ENCODE measurements at places on chromosomes 12 and 14. TPM values are rescaled to one million over a fixed set of nuclear protein-coding genes. Genes with fewer than 3 reads are reported as not detected.

The OTUB2 gene
- 3.2 TPM for total RNA-seq

The LHX5 gene
- total RNA-seq = not detected

The RHEBL1 gene
- 4.3 TPM for total RNA-seq

The FAM222A gene
- 3.1 TPM for total RNA-seq

The TRPV4 gene
- not detected for total RNA-seq

The TMPRSS12 gene
- not detected for total RNA-seq

The SCNN1A gene
- 5.7 TPM for total RNA-seq

The GLRX5 gene
- 41.8 TPM for total RNA-seq

The CD69 gene
- total RNA-seq = 4.1 TPM

The IAPP gene
- total RNA-seq = not detected

The FBRSL1 gene
- 8.3 TPM for total RNA-seq

The LYSET gene
- total RNA-seq = 22.2 TPM

The SLCO1B3 gene
- not detected for total RNA-seq

The SYCP3 gene
- not detected for total RNA-seq

The CMA1 gene
- total RNA-seq = not detected

The AICDA gene
- 27.6 TPM for total RNA-seq

The CEBPE gene
- not detected for total RNA-seq

The PIANP gene
- total RNA-seq = not detected

The OR4L1 gene
- not detected for total RNA-seq

The HIGD1C gene
- not detected for total RNA-seq

The TAS2R43 gene
- total RNA-seq = not detected

The SLC16A7 gene
- 12.5 TPM for total RNA-seq

The CCDC175 gene
- not detected for total RNA-seq

The SYT1 gene
- 0.74 TPM for total RNA-seq

The DEPDC4 gene
- total RNA-seq = 2.0 TPM

The P2RX2 gene
- total RNA-seq = not detected

The FLRT2 gene
- total RNA-seq = 0.07 TPM

The TMEM52B gene
- total RNA-seq = not detected

The ANG gene
- 3.4 TPM for total RNA-seq

The KCNMB4 gene
- total RNA-seq = 4.9 TPM

The CACNB3 gene
- total RNA-seq = 27.9 TPM

The FAM181A gene
- not detected for total RNA-seq

The BCL11B gene
- total RNA-seq = not detected

The STAB2 gene
- total RNA-seq = not detected

The SLC10A1 gene
- total RNA-seq = not detected

The PRH2 gene
- total RNA-seq = not detected

The SPX gene
- 33.4 TPM for total RNA-seq

The LRRK2 gene
- 2.5 TPM for total RNA-seq

The TAS2R8 gene
- total RNA-seq = not detected

The SPIC gene
- total RNA-seq = not detected

The KLHL33 gene
- not detected for total RNA-seq

The DHRS7 gene
- total RNA-seq = 63.4 TPM

The SERPINA5 gene
- not detected for total RNA-seq

The TMCC3 gene
- total RNA-seq = 0.10 TPM

The ADAM21 gene
- not detected for total RNA-seq

The EFCAB11 gene
- total RNA-seq = 13.9 TPM

The CCDC38 gene
- 0.20 TPM for total RNA-seq

The FGF6 gene
- total RNA-seq = not detected

The NKX2-1 gene
- total RNA-seq = not detected

The ACSS3 gene
- total RNA-seq = 1.2 TPM

The KRT76 gene
- total RNA-seq = not detected

The GPD1 gene
- not detected for total RNA-seq

The HCAR2 gene
- total RNA-seq = not detected

The BAG5 gene
- total RNA-seq = 2.6 TPM
